Activated CD4-positive, alpha-beta T cell treated with anti-CD3 and anti-CD28 coated beads, Interleukin-2, amount 10 ng/mL, durations not matched to agents 24 days and 14 days (primary cell): ENCODE measurements at places on chromosomes 11 and 22. TPM values are rescaled to one million over a fixed set of nuclear protein-coding genes. Genes with fewer than 3 reads are reported as not detected.

GRCh38 chr11:75523189-75523588 lies 2.6 kb downstream of the GDPD5 start:
- no peak overlapping the region for H3K27ac ChIP-seq
- H3K4me3 ChIP-seq: no peak overlapping the region
- peaks cover 20% of the 10 kb centered on the region for H3K27me3 ChIP-seq

DNA sequence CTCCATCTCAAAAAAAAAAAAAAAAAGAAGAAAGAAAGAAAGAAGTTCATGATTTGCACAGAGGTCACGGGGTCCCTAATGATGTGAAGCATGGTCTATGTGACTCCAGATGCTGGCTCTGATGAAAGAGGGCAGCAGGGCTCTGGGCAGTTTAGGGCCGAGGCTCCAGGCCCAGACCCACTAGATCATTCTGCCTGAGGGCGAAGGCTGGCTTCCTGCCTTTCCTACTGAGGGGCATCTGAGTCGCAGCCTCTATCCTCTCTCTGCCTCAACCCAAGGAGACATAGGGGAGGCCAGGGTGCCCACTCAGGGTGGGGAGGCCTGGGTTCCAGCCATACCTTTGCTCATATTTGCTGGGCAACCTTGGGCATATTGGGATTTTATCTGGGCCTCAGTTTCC lies 4.8 kb downstream of the SLC35E4 start:
- H3K36me3 ChIP-seq: peaks cover 14% of the 10 kb centered on the region
- H3K4me1 ChIP-seq: peaks cover 36% of the 10 kb centered on the region
- H3K4me3 ChIP-seq: no peak overlapping the region
- no peak overlapping the region for H3K27ac ChIP-seq
- no peak for DNase-seq
- no peaks in the 10 kb centered on the region for H3K27me3 ChIP-seq

GRCh38 chr22:28241656-28242290 lies 322.7 kb upstream of the PITPNB start:
- H3K4me1 ChIP-seq: no peaks in the 10 kb centered on the region
- no peak overlapping the region for H3K4me3 ChIP-seq
- no peaks in the 10 kb centered on the region for H3K36me3 ChIP-seq
- no peak for DNase-seq
- no peak overlapping the region for H3K27ac ChIP-seq
- peaks cover 15% of the 10 kb centered on the region for H3K27me3 ChIP-seq

DNA sequence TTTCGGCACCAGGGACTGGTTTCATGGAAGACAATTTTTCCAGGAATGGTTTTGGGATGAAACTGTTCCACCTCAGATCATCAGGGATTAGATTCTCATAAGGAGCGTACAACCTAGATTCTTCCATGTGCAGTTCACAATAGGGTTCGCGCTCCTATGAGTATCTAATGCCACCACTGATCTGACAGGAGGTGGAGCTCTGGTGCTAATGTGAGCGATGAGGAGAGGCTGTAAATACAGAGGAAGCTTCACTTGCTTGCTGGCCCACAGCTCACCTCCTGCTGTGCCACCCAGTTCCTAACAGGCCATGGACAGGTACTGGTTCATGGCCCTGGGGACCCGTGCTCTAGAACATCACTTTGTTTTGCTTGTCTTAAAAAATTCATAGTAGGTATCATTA lies 41.8 kb upstream of the AMPD3 start:
- no peaks in the 10 kb centered on the region for H3K36me3 ChIP-seq
- H3K4me1 ChIP-seq: peaks cover 32% of the 10 kb centered on the region
- peak; percentile 83 for DNase-seq
- H3K27me3 ChIP-seq: peaks cover 10% of the 10 kb centered on the region
- H3K4me3 ChIP-seq: no peak overlapping the region
- H3K27ac ChIP-seq: no peak overlapping the region

DNA sequence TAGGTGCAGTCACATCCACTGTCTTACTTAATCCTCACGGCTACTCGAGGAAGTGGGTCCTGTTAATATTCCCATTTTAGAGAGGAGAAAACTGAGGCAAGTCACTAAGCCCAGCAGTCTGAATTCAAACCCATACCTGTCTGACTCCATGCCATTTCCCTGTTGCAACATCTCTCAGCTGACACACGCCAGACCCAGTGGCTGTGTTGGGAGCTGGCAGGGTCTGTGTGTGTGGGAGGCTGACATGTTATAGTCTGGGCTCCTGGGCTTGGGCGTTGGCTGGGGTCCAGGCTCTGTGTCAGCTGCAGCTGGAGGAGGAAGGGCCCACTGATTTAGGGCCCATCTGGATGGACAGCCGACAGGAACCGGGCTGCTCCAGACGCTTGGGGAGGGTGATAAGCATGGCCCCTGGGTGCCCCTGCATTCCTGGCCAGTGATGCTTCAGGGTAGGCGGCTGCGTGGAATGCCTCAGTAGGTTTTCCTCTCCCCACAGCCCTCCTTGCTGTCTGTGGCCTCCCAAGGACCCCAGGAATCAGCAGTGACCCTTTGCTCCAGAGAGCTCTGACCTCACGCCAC lies 562.5 kb downstream of the MN1 start:
- H3K36me3 ChIP-seq: no peaks in the 10 kb centered on the region
- no peaks in the 10 kb centered on the region for H3K27me3 ChIP-seq
- H3K4me1 ChIP-seq: no peaks in the 10 kb centered on the region
- no peak overlapping the region for H3K27ac ChIP-seq
- no peak overlapping the region for H3K4me3 ChIP-seq

DNA sequence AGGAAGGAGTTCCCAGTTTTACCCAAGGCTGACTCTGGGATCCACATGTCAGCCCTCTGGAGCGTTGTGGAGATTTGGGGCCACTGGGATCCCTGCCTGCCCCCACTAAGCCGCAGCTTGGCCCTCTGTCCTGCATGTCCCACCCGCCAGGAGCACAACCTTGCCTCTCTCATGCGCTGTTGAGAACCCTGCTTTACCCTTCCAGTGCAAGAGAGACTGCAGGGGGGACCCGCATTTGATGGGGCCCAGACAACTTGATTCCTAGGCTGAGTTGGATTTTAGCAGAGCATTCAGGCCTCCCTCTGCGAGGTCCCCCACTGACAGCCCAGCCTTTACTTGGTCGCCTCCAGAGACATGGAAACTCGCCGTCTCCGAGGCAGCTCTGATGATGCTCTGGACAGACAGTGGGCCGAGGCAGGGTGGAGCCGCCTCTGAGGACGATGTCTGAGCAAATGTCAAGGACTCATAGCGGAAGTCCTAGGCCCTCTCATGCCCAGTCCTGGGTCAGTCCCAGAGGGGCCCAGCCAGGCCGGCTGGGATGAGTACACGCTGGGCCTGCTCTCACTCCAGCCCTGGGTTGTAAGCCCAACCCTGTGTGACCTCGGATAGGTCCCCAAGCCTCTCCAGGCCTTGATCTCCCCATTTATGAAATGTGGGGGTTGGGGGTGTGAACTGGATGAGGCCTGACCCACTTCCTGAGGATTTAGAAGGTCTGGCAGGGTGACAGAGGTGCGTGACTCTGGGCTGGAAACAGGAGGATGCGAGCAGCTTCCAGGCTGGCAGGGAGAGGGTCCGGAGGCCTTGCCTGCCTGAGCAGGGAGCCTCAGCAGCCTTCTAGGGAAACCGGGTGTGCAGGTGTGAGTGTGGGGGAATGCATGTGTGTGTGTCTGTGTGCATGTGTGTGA lies 630 bp downstream of the CD5 start:
- H3K4me3 ChIP-seq: no peak overlapping the region
- peaks cover 45% of the 10 kb centered on the region for H3K36me3 ChIP-seq
- peaks cover 34% of the 10 kb centered on the region for H3K4me1 ChIP-seq
- DNase-seq: peak; percentile 77
- no peaks in the 10 kb centered on the region for H3K27me3 ChIP-seq

GRCh38 chr11:21646351-21646750 lies 546.5 kb upstream of the ANO5 start:
- H3K4me3 ChIP-seq: no peak overlapping the region
- no peaks in the 10 kb centered on the region for H3K4me1 ChIP-seq
- no peak for DNase-seq
- no peak overlapping the region for H3K27ac ChIP-seq

DNA sequence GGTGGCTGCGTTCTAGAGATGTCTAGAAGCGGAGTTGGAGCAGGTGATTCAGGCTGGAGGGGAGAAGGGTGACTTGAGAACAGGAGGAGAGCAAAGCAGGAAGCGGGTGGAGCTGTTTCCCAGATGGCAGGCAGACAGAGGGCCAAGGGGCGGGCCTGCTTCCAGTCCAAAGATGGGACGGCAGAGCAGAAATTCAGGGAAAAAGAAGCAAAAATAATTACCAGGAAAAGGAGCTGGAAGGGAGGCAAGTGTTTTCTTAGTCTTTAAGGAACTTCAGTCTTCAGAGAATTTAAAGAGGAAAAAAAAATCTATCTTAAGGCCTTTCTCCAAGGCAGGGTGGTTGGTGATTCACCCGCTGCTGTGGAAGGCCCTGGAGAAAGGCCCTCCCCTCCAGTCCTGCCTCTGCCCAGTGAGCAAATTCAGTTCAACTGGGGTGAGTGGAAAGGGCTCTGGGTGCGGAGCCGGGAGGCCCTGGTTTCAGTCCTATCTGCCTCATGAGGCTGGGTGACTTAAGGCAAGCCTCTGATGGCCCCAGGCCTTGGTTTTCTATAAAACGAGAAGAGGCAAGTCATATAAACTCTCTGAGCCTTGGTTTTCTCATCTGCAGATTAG lies 4.5 kb upstream of the CREB3L1 start:
- peaks cover 18% of the 10 kb centered on the region for H3K27me3 ChIP-seq
- no peak overlapping the region for H3K4me3 ChIP-seq
- no peak for DNase-seq
- H3K27ac ChIP-seq: peak overlapping the region; percentile 30
- peaks cover 4% of the 10 kb centered on the region for H3K4me1 ChIP-seq

- H3K36me3 ChIP-seq: no peaks in the 10 kb centered on the region
- H3K27me3 ChIP-seq: peaks cover 4% of the 10 kb centered on the region
- no peak overlapping the region for H3K4me3 ChIP-seq
- DNase-seq: no peak
- H3K4me1 ChIP-seq: no peaks in the 10 kb centered on the region
These were observed 33.4 kb upstream of the API5 start for GRCh38 chr11:43278193-43278956.

GRCh38 chr11:28169816-28170215 lies 61.6 kb downstream of the METTL15 start:
- peaks cover 4% of the 10 kb centered on the region for H3K4me1 ChIP-seq
- H3K27ac ChIP-seq: peak overlapping the region; percentile 32
- H3K27me3 ChIP-seq: no peaks in the 10 kb centered on the region
- no peak overlapping the region for H3K4me3 ChIP-seq

- H3K4me3 ChIP-seq: no peak overlapping the region
- H3K4me1 ChIP-seq: no peaks in the 10 kb centered on the region
- no peaks in the 10 kb centered on the region for H3K36me3 ChIP-seq
- H3K27ac ChIP-seq: no peak overlapping the region
These were observed 401.0 kb downstream of the LARGE1 start for GRCh38 chr22:33519071-33519973.

DNA sequence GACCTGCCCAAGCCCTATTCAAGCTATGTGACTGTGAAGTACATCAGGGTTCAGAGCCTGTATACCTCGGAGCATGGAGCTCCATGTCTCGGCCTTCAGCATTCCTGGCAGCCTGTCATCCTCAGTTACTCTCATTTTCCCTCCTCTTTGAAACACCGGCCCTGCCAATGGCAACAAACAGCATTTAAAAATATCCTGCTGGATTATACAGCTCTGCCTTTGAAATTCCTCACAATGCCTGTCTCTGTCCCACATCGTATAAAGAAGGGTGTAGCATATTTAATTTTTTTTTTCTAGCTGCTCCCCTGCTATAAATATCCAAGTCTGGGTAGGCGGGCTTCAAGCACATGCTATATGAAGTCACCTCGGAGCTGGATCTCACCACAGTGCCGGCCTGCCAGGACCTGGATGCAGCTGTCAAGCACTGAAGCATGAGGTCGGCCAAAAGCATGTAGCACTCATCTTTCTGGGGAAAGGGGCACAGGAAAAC lies 11.8 kb downstream of the ABTB2 start:
- H3K36me3 ChIP-seq: no peaks in the 10 kb centered on the region
- no peak for DNase-seq
- peaks cover 2% of the 10 kb centered on the region for H3K27me3 ChIP-seq
- peaks cover 3% of the 10 kb centered on the region for H3K4me1 ChIP-seq
- H3K4me3 ChIP-seq: no peak overlapping the region

DNA sequence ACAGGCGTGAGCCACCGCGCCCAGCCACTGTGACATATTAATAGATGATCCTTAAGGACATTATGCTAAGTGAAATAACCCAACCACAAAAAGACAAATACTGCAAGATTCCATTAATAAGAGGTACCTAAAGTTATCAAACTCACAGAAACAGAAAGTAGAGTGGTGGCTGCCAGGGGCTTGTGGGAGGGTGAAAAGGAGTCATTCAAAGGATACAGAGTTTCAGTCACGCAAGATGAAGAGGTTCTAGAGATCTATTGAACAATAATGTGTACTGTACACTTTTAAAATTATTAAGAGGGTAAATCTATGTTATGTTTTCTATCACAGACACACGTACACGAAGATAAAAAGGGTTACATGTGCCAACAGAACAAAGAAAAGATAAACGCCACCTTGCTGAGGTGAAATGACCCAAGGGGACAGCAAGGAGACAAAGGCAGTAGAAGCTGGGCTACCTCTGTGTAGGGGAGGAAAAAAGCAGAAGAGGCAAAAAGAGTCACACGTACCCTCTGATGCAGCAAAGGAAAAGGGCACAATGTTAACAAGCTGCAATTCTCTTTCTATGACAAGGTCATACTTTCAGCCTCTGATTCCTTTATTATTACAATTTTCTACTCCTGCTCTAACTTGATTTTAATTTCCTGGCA lies 65.3 kb downstream of the AMBRA1 start:
- no peak overlapping the region for H3K4me3 ChIP-seq
- H3K36me3 ChIP-seq: peaks cover 8% of the 10 kb centered on the region
- no peak for DNase-seq
- no peaks in the 10 kb centered on the region for H3K27me3 ChIP-seq

- H3K36me3 ChIP-seq: no peaks in the 10 kb centered on the region
- H3K27me3 ChIP-seq: peaks cover 10% of the 10 kb centered on the region
- no peak overlapping the region for H3K27ac ChIP-seq
- H3K4me3 ChIP-seq: no peak overlapping the region
These were observed 1376.4 kb downstream of the TBC1D22A start for GRCh38 chr22:48138855-48139254.

- H3K4me1 ChIP-seq: peaks cover 30% of the 10 kb centered on the region
- peaks cover 64% of the 10 kb centered on the region for H3K27me3 ChIP-seq
- DNase-seq: peak; percentile 78
- H3K36me3 ChIP-seq: peaks cover 3% of the 10 kb centered on the region
- H3K4me3 ChIP-seq: peak within 1 kb of the TSS; percentile 88
- peak within 1 kb of the TSS; percentile 82 for H3K27ac ChIP-seq
These were observed at the start of gene CLCF1 for GRCh38 chr11:67372993-67373647. TSS of gene CLCF1 (minus strand) at chr11:67373598. CDS start at chr11:67373539, 59 bp downstream.

XKR3 gene
- total RNA-seq: not detected in 2 replicates

OLFML1 gene
- total RNA-seq: not detected in 2 replicates

ACR gene
- not detected in 2 replicates for total RNA-seq

OR56A1 gene
- not detected in 2 replicates for total RNA-seq

WNT11 gene
- 0.69 and 1.2 TPM in 2 replicates for total RNA-seq

GLB1L2 gene
- 10.2 and 11.2 TPM in 2 replicates for total RNA-seq

GAL gene
- total RNA-seq: 0.92 and 1.8 TPM in 2 replicates

NAALADL1 gene
- 12.5 and 13.0 TPM in 2 replicates for total RNA-seq

IGSF9B gene
- total RNA-seq: 90.5 and 91.8 TPM in 2 replicates

IL17REL gene
- 0.09 and 0.14 TPM in 2 replicates for total RNA-seq
